ENCODE measurements at places on chromosomes 16 and 17. TPM values are rescaled to one million over a fixed set of nuclear protein-coding genes. Genes with fewer than 3 reads are reported as not detected.

DNA sequence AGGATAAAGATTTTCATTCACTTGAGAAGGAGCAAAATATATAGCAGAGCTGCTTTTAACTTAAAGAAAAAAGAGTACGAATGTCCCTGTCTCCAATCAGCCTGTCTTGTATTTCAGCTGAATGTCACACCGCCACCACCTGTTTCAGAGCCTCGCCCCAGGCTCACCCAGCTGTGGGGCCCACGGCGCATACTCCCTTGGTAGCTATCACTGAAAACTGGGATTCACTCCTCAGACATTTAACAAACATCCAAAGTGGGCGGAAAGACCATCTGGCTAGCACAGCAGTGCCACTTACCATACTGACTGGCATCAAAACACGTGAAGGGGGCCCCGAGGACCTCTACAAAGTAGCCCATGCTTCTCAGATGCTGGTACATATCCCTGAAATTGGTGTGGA, 25.4 kb upstream of the SLC38A8 start:
- no peak for DNase-seq

GRCh38 chr16:85401370-85401916, 211.7 kb upstream of the GSE1 start:
- peak; percentile 11 for DNase-seq

DNA sequence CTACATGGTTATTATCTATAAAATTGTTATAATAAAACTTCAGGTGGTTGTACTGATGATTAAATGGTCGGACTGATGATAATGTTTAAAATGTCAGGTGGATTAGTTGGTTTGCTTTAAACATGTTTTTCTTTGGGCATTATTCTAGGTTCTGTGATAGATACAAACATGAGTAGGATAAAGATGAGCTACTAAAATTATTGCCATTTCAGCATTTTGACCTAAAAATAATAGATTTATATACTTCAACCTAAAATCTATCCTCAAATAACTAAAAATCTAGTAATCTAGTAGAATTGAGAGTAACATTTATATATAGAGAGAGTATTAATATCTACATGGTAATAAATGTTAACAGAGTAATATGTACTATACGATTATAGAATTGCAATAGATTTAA, 241.7 kb upstream of the CDH8 start:
- DNase-seq: no peak

CALB2 gene
- total RNA-seq: 0.39 TPM

TBC1D3C gene
- total RNA-seq: not detected
